ENCODE measurements at places on chromosomes 5 and 9.
A peak's percentile ranks its signal among the peaks of the same experiment; 100 is the strongest.

DNA sequence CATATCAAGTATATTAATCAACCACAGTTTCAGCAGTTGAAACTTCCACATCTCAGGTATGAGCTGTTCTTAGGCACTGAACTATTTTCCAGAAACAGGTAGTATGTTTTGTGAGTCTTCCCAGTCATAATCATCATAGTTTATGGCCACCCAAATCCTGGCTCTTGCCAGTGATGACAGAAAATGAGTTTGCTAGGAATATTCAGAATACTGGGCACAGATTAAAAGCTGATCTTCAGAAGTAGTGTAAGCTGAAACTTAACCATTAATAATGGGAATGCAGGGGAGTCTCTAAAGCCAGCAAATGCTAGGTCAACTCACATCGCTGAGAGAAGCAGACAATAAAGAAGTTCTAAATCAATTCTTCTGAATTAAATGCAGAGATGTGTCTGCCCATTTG lies 64.5 kb downstream of the PLPP1 start:
- DNase-seq, result no peak

GRCh38 chr9:70829591-70830265 lies 291.7 kb downstream of the TRPM3 start:
- DNase-seq, result no peak

DNA sequence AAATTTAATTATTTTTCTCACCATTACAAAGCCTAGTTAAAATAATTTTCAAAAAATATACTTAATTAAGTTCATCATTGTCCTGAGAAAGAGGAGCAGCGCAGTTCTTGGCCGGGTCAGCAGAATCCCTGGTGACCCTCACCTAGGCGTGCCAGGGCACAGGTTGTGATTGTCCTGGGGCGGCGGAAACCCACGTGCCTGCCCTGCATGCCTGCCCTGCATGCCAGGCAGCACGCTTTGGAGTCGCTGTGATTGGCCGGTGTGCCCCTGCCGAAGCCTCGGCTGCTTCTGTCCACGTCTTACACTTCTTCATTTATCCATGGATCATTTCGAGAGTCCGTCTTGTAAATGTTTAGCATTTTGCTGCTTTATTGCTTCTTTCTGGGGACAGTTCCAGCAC lies 25.6 kb downstream of the SLC12A2 start:
- DNase-seq, result no peak

- no peak for DNase-seq
These were observed 31.0 kb upstream of the SLC1A3 start for GRCh38 chr5:36575361-36575781.

DNA sequence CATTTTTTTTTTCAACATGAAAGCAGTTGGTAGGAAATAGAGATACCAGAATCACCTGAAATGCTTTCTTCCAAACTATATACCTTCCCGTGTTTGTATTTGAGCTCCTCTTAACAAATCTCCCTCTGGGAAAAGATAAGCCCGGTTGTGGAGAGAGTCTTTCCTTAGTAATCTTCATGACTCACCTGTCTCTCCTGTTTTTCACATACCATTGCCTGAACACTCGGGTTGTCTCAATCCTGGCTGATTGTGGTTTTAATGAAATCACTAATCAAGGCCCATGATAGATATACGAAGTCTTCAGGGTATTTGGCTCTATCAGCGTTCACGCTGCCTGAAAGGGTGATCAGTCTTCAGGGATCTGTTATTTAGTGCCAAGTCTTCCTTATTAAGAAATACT lies 136.7 kb downstream of the MAN2A1 start:
- DNase-seq, result no peak

DNA sequence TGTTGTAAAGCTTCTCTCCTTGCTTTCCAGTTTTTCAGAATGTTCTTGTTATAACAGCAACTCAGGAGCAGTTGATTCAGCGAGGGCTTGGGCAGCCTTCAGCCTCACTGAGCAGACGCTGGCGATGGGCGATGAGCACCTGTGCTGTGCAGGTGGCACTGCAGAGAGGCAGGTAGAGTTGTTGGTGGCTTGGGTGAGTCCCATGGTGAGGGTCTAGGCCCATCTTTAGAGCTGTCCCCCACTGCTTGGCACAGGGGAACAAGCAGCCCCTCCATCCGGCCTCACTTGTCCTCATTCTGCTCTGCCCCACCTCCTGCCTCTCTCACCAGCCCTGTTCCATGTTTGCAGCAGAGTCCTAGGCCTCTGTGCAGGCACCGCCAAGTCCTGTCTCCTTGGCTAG lies 6.1 kb upstream of the CXCL14 start:
- DNase-seq, result no peak

DNA sequence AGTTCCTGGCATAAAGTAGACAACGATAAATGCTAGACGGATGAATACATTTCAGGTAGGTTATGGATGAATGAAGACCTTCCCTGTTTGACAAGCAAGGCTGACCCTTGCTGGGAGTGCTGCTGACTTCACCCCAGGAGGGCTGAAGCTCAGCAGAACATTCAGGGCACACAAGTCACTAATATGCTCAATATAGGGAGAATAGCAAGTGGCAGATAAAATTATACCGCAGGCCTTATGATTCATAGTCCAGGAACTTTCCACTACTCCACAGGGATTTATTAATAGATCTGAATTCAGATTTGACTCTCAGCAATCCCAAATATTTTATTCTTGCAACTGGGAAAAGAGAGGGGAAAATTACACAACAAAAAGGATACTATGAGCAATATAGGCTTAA lies 38.2 kb upstream of the GRAMD2B start:
- DNase-seq, result no peak

DNA sequence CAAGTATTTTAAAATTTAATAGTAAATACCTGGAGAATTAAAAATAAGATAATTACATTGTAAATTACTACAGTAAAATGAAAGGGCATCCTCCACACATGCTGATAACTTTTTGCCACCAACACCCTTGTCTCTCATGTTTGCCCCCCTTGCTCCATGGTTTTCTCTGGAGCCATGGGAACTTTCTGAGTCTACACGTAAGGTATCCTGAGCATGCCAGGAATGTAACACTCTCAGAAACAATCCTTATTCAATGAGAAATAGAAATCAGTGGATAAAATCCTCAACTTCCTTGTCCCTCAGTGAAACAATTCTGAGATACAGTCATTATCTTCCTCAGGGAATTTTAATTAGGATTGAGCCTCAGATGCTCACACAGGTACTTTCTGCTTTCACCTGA lies 108.9 kb downstream of the IZUMO3 start:
- DNase-seq, result no peak

GRCh38 chr5:96690861-96691260 lies 28.7 kb downstream of the CAST start:
- no peak for DNase-seq

DNA sequence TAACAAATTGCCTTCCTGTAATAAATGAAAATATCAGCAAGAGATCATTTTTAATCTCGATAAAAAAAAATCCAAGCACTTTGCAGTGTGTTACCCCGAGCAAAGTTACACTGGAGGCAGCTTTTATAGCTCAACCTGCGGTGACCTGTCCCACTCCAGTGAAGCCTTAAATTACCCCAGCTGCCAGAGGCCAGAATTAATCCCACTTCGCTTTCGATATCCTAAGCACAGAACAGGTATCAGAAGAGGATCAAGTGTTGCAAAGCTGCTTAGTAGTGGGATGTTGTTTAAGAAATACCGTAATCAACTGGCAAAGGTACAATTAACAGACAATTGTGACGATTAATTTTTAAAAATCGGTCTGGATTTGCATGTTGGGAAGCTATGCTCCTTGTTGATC lies 314.0 kb downstream of the AGTPBP1 start:
- no peak for DNase-seq

DNA sequence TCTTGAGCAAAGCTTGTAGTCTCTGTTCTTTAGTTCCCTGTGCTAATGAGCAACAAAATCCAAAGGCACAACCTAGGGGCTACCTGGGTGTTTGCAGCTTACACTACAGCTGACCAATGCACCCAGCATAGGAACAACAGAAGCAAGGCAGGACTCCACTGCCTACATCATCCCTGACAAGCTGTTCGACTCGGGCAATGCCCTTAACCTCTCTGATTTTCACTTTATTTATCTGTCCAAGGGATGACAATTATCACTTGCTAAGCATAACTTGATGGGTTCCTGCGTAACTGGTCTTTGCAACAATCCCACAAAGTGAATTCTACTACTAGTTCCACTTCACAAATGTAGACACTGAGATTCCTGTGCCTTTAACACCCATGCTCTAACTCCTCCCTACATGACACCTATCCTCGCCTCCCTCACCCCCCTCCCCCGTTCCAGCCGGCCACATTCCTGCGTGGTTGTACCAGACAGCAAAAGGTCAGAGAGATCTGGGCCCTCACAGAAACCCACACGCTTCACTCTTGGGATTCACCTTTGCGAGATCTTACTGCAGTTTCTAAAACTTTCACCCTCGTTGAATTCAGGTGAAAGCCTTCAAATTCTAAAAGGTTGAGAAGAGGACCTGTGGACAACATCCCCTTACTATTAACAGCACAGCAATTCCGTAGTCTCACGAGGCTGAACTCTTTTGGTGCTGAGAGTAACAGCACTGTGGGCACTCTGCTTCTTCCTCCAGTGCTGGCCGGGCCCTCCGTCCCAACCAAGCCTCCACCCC lies 995 bp downstream of the IPPK start:
- peak; percentile 31 for DNase-seq

GRCh38 chr9:26800322-26800721 lies 92.3 kb downstream of the CAAP1 start:
- no peak for DNase-seq

- no peak for DNase-seq
These were observed 100.0 kb downstream of the BASP1 start for GRCh38 chr5:17317473-17317872.

- no peak for DNase-seq
These were observed 31.5 kb downstream of the SLC6A3 start for GRCh38 chr5:1413611-1414241.

GRCh38 chr9:112069318-112070169 lies 105.6 kb downstream of the SUSD1 start:
- no peak for DNase-seq

GRCh38 chr5:180121826-180122413 lies 50.4 kb upstream of the RNF130 start:
- DNase-seq, result no peak

DNA sequence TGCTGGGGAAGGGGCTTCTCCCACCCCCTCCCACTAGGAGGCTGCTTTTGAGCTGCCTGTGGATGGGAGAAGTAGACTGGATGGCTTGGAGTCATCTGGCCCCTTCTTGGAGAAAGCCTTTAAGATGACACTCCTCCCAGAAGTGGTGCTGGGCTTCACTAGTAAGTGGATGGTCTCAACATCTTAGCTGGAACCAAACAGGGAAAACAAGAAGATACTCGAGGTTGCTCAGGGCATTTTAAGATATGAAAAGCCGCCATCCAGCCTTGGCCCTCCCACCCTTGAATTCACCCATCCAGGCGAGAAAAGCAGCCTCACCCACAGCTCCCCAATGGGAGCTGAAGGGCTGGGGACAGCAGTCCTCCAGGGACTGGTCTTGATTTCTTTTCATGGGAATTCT lies 7.8 kb upstream of the SMIM32 start:
- DNase-seq, result no peak

DNA sequence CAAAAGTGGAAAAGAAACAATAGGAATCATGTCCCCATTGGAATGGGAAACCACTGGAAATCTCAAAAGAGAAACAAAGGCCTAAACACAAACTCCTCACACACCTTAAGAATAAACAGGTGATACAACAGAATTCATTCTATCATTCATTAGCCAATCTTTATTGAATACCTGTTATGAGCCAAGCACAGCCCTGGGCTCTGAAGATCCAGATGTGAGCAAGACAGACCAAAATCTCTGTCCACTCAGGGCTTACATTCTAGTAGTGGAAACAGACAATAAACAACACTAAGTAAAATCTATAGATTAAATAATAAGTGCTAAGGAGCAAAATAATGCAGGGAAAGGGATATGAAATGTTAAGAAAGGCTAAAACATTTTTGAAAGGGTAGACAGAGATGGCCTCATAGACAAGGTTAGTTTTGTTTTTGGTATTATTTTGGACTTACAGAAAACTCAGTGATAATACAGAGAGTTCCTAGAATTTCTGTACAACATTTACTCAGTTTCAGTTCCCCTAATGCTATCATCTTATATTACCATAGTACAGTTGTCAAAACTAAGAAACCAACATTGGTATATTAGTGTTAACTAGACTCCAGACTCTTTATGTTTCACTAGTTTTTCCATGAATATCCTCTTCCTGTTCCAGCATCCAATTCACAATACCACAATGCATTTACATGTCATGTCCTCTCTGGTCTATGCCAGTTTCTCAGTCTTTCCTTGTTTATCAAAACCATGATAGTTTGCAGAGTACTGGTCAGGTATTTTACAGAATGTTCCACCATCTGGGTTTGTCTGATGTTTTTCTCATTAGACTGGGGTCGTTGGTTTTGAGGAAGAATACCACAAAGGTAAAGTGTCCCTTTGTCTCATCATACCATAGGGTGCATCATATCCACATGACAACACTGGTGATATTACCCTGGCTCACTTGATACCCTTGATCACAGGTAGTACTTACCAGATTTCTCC lies 103.7 kb downstream of the SIL1 start:
- DNase-seq, result no peak

DNA sequence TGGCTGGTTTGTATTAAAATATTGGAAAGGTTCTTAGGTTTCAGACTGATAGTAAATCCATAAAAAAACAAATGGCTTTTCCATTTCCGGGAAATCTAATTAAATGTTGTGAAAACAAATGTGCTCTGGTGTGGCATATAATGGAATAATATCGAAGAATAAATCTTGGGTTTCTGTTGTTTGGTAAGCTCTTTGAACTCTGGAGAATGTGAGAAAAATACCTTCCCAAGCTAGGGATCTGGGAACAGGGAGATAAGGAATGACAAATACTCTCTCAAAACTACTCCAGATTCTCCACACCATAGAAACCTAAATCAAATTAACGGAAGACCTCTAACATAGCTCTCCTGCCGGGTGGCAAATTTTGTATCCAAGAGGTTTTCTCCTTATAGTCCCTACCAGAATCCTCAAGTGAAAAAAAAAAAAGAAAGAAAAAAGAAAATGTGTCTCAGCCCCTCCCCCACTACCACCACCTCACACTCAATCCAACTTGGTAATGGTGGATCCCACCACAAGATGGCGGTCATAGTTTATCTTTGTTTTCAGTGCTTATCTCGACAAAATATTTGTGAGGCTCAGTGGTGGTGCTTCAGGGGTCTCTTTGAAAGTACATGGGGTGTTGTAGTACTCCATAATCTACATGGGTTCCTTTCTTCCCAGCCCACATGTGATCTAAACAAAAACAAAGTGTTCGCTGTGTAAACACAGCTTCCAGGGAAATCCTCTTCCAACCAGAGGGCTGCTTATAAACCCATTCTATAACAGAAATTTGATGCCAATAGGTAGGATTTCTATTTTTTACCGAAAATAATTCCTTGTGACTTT lies 54.5 kb upstream of the FST start:
- no peak for DNase-seq

All from GM19239 (cell line).